ENCODE measurements at places on chromosomes 4 and X. TPM values are rescaled to one million over a fixed set of nuclear protein-coding genes. Genes with fewer than 3 reads are reported as not detected.

MID1 gene
- polyA plus RNA-seq, result not detected

DNA sequence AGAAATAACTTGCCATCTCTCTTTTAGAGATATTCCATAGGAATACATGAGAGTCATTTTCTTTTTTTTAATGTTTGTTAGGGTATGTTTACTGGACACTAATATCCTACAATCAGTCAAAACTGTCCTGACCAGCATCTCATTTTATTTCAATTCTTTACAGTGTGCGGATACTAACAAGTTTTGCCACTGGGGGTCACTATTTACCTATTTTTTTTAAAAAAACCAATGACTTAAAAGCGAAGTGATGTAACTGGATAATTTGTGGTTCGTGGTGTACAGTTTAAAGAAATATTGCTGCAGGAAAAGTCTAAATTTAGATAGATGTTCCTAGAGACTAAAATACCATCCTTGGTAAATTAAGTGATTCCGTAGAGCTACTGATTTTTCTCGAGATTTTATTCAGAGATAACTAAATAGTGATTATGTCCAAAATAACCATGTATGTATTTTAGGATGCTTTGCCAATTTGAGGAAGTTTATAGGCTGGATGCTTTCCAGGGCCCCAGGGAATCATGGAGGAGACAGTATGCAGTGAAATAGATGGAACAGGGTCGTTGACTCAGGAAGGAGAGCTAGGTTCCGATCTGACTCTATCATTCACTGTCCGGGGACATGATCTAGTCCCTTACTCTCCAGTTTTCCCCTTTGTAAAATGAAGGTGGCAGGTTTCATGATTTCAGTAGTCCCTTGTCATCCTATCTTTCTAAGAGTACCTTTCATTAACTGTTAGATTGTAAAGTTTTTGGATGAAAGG, 34.0 kb upstream of the GNPDA2 start:
- no peak for DNase-seq

CT45A1 gene
- polyA plus RNA-seq, result not detected

DCX gene
- not detected for polyA plus RNA-seq

- DNase-seq, result no peak
Observed at GRCh38 chr4:162891788-162892707, 274.6 kb downstream of the NAF1 start.

SPANXN4 gene
- polyA plus RNA-seq, result not detected

- no peak for DNase-seq
Observed at GRCh38 chr4:185144601-185145240, 1.7 kb downstream of the SLC25A4 start.

ATP10D gene
- 2.7 TPM for polyA plus RNA-seq

DNA sequence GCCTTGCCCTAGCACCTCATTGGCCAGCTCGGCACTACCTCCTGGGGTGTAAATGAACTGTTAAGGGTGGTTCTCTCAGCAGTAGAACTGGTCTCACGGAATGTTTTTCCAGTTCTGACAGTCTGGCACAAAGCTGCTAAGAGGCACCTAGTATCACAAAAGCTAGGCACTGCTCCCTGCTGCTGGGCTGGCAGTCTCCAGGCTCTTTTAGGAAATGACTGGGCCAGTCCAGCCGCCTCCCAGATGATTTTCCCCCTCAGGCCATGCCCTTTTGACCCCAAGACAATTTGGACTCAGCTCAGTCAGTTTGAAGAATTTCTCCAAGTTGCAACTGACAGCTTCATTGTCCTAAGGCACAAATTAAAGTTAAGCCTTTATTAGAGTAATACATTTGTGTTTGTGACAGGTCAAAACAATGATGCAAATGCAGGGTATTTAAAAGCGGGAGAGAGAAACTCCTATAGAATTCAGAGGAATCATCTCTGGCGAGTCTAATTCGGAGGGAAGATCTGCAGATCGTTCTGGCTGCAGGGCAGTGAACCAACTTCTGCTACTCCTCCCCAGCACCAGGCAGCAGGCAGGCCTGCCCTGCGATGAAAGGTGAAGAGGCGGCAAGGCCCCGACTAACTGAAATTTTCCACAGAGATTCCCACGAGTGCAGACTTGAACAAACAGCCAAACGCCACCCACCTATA, 7.9 kb downstream of the FRMD7 start:
- no peak for DNase-seq

- no peak for DNase-seq
Observed at GRCh38 chr4:158783785-158784184, 15.0 kb downstream of the FNIP2 start.
